ENCODE measurements at places on chromosomes 1 and 21.

DNA sequence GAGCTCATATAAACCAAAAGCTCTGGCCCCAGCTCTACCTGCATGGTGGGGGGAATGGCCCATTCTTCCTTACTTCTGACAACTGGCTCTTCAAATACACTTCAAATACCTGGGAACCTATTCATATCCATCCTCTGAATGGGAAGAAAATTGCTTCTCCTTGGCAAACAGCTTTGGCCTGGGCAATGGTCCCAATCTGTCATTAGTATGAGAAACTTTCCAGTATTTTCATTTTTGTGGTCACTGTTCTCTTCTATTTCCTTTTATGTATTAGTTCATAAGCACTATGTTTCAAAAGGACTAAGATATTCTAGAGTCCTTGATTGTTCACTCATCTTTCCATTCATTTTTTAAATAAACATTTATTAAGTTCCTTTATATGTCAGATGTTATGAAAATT lies 5.2 kb upstream of the HSD3B2 start:
- no peak for DNase-seq

GRCh38 chr1:93322349-93322748 lies 23.4 kb upstream of the DR1 start:
- no peak for DNase-seq

- DNase-seq: no peak
Measured at GRCh38 chr1:227938911-227939790, 8.6 kb downstream of the WNT9A start.

DNA sequence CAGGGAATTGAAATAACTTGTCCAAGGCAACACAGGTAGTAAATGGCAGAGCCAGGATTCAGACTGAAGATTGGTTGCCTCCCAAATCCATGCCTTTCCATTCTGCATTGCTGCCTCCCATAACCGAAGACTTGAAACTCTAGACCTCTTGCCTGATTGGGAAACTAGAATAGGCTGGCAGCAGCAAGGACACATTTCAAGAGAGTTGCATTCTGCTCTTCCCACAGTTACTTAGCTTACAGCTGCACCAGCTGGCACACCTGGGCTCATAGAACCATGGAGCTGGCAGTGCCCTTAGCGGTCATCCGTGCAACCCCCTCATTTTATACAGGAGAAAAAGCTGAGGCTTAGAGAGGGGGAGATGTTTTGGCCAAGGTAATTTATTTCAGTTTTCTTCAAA lies 8.0 kb downstream of the TRNAU1AP start:
- DNase-seq: no peak

- no peak for DNase-seq
Measured at GRCh38 chr1:102099916-102100315, 103.2 kb upstream of the OLFM3 start.

DNA sequence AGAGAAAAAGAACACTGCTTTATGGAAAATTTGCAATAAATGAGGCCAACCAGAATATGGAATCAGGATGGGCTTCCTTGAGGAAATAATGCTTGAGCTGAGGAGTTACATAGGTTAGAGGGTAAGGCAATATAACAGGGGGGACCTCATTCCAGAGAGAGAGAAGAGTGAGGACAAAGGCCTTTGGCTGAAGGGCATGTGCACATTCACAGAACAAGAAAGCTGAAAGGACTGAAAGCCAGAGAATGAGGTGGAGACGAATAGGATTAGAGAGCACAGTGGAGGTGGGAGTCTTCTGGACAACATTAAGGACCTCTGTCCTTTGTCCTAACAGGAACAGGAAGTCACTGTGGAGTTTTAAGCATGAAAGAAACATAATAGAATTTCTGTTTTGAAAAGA lies 60.7 kb upstream of the MROH9 start:
- no peak for DNase-seq

GRCh38 chr1:6941786-6942185 lies 156.5 kb downstream of the CAMTA1 start:
- DNase-seq: no peak

- no peak for DNase-seq
Measured at GRCh38 chr21:44687671-44688070, 5.7 kb upstream of the KRTAP12-1 start.

DNA sequence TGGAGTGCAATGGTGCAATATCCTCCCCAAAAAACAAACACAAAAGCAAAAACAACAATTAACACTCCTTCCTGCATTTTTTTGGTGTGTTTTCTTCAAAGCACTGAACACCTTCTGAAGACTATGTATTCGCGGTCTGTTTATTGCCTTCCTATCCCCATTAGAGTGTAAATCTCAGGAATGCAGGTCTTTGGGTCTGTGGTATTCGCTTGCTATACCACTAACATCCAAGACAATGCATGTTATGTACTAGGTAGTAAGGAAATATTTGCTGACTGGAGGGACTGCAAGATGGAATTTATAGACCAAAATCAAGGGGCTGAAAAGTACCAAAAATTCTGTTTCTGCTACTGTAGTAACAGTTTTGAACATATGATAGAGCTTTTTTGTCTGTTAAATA lies 299.4 kb downstream of the RYR2 start:
- DNase-seq: no peak

DNA sequence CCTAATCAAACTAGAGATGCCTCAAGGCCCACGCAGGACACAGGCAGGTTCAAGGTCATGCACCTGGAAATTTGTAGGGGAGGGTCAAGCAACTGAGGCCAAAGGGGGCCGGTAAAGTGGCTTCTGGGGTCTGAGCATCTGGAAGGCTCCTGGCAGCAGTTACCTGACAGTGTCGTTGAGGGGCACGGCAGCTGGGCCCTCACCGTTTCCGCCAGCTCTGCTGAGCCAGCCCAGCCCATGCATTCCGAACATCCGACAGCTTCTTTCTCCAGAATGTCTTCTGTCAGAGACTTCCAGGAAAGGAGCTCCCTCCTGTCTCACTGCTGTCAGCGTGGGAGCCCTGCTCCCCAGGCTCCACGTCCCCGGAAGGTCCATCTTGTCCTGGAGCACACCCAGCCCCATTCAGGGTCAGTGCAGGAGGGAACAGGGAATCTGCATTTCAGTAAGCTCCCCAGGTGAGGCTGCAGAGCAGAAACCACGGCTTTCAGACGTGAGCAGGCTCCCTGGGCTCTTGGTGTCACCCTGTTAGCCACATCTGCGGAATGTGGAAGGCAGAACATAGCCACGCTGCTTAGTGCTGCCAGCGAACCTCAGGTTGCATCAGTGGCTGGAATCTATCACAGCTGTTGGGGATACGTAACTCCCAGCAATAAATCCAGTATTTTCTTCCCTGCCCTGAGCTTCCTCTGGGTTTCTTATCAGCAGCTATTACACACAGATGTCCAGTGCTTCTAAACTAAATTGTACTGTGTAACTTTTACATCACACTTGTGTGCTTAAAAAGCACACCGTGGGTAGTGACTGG lies 36.3 kb upstream of the FAM3B start:
- no peak for DNase-seq

DNA sequence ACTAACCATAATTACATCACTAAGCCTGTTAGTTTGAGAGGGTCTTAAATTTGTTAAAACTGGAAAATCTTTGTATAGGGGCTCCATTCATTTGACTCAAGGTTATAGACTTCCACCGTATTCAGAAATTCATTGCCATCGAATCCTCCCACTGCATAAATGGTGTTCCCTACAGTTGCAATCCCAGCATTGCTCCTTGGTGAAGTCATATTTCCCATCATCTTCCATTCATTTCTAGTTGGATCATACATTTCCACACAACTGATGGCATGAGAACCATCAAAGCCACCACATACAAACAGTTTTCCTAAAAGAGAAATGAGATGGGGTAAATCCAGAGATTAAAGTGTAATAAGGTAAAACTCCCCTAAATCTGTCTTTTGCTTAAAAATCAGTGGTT lies 19.1 kb downstream of the IVNS1ABP start:
- no peak for DNase-seq

DNA sequence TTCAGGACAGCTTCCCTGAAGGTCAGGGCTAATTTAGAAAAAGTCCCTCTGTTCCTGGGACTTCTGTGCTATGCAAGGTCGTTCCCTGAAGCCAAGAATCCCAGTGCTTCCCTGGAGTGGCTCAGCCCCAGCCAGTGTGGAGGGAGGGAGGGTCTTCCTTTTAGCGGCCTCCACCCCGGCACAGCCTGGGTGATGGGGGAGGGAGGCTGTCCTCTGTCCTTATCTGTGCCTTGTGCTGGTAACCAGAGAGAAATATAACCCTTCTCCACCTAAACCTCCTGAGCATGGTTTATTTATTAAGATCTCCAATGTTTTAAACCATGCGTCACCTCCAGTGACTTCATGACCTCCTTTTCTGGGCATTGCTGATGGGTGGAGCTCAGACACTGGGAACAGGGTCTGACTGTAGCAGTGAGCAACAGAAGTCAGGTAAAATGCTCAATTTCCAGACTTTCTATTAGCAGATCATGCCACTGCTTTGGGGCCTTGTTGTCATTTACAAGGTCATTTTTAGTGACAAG lies 157.1 kb downstream of the DSCAM start:
- DNase-seq: no peak

DNA sequence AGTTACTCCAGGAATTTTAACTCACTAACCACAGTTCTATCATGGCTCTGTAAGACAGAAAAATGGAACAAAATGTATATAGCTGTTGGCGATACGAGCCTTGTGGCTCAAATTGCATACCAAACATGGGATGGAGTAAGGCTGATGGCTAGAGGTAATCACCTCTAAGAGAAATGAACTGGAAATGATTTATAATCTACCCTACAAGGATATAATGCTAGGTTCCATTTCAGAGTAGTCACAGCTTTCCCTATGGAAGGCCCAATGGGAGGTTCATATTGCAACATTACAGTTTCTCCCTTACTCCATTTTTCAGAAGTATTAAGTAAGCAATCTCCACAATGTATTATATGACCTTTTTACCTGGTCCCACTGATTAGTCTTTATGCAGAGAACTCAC lies 61.6 kb downstream of the EDEM3 start:
- DNase-seq: no peak

DNA sequence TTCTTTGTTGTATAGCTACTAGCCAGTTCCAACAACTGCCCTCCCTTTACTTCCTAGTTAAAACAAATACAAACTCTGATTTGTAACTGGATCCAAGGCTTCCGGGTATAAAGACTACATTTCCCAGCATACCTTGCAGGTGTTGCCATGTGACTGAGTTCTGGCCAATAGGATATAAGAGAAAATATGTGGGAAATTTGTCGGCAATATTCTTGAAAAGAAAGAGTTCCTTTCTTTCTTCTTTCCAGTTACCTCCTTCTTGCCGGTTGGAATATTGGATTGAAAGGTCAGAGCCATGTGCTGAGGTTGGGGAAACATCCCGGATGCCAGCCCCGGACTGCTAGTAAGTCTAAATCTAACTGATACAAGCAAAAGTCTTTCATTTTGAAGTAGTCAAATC lies 23.0 kb upstream of the ZBTB40 start:
- no peak for DNase-seq

DNA sequence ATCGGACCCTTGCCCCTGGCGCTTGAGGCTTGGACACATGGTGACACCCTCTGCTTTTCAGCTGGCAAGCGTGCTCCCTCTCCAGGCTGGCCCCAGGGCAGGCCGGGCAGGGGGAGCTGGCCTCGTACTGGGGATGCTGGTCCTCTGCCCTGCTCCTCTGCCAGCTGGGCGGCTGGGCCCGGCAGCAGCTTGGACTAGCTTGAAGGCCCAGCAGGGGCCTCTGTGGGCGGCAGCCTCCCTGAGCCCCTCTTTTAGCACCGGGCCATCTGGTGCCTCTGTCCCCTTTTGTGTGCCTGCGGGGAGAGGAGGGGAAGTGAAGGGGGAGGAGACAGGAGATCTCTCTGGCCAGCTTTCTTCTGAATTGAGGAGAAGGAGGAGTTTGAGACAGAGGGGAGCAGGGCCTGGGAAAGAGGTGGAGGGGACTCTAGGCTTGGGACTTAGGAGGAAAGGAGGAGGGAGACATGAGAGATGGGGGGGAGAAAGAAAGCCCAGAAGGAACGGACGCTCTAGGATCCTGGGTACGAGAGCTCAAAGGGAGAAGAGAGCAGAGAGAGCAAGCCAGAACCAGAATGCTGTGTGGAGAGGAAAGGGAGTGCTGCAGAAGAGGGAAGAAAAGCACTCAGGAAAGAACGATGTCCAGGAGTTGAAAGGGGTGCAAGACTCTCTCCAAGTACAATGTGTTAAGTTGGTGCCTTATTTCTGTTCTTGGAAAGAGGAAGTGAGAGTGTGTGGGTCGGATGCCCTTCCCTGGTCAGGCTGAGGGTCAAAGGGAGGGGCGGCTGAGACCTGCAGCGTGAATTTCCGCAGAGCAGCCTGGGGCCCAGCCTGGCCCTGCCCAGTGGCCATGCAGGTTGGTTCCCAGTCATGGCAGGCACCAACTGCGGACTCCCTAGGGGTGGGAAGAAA lies 40.3 kb downstream of the IER5 start:
- DNase-seq: no peak

- DNase-seq: no peak
Measured at GRCh38 chr1:111842411-111842810, 86.7 kb downstream of the DDX20 start.

DNA sequence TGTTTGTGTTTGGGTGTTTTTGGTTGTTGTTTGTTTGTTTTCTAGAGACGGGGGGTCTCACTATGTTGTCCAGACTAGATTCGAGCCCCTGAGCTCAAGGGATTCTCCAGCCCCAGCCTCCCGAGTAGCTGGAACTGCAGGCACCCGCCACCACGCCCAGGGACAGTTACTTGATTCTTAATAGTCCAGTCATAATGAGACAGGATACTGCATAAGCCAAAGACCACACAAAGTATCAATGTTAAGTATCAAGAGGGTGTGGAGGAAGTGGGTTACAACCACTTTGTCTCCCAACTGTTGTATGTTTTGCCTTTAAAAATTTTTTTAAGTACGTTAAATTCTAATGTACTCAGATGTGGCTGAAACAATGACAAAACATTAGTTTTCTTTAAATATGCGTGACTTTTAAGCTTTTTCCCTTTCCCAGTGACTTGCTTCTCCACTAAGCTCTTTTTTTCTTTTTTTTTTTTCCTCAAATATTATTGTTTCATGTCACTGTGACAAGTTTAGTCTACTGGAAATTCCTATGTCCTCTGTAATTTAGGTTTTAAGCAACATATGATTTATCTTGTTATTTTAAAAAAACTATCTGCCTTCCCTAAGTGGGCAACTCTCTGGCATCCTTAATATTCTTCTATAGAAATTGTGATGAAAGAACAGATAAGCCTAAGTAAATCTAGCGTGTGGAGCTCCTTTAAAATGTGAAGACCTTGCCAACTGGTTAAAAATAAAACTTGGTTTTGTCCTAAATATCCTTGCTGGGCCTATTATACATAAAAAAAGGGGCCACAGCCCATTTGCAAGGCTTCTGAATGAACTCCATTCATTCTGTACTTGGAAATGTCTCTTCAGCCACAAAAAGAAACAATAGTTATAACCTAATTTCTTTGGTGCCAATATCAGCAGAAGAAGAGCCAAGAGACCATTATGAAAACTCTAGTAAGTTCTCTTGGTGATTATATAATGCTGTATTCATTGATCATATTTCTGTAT lies 56.2 kb upstream of the DPH5 start:
- DNase-seq: no peak

- no peak for DNase-seq
Measured at GRCh38 chr1:6261615-6261995, 707 bp upstream of the GPR153 start.

DNA sequence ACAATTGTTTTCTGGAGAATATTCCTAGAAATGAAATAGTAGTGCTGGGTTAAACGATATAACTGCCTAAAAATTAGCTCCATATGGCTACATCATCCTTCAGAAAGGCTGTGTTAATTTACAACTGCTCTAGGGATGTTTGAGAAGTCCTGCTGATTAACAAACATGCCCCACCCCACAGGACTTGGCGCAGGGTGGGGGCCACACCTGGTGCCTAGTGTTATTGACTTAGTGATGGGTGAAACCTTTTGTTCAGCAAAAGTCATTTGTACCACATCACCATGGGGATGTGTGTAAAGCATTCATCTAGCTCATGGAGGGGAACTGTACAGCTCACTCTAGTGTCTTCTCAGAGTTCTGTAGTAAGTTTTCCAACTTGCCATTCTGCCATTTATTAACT lies 492.8 kb downstream of the CAMTA1 start:
- DNase-seq: no peak

Measured in H54 (cell line).